ENCODE measurements at places on chromosomes 7 and 10.

DNA sequence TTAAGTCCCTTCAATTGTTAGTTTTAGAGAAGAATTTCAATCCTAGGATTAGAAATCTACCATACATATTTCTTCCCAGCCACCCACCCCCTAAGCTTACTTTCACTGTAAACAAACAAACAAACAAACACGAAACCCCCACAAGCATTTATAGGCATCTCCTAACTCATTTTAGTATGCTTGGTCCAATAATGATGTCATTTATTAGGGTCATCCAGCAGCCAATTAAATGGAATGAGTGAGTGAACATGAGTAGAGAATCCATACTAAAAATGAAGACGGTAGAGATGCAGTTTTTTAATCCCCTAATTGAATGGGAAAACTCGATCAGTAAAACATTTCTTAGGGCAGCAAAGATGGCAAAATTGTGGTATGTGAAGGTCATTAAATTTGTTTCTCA is 3.2 kb downstream of the TAC1 start:
- no peak for DNase-seq

DNA sequence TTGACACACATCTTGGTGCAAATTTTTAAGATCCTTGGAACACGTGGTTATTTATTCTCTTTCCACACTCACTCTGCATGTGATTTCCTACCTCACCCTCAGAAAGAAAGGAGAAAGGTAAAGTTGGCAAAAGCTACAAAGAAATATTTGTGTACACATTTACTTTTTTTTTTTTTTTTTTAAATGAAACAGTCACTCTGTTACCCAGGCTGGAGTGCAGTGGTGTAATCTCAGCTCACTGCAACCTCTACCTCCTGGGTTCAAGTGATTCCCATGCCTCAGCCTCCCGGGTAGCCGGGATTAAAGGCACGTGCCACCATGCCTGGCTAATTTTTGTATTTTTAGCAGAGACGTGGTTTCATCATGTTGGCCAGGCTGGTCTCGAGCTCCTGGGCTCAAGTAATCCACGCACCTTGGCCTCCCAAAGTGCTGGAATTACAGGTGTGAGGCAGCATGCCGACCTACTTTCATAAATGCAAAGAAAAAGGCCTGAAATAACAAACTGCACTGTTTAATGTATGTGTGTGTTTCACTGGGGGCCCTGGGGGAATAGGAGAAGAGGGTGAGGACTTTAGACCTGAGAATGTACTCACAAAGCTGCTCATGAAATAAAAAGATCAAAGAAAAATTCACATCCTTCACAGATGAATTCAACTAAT is 71.6 kb upstream of the GRID1 start:
- DNase-seq: no peak

- DNase-seq: no peak
Measured at GRCh38 chr10:78357141-78358063, 323.7 kb downstream of the RPS24 start.

GRCh38 chr7:28672397-28672797 is 260.1 kb downstream of the CREB5 start:
- no peak for DNase-seq

- no peak for DNase-seq
Measured at GRCh38 chr10:114577133-114577532, 80.9 kb downstream of the ABLIM1 start.

DNA sequence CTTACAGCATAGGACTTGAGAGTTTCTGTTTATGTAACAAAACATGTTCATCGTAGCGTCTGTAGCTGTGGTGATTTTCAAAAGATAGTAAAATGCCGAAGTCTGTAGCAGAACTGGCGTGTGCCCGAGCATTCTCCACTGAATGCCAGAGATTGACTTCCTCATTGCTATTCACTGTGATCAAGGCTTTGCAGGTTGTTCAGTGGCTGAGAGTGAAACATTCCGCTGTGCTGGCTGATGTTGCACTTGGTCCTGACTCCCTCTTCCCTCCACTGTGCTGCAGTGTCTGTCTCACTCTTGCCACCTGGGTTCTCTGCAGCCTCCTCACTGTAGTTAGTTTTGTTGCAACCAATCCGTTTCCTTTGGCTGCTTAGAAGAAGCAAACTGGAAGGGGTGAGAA is 37.6 kb downstream of the FHIP2A start:
- DNase-seq: no peak

- DNase-seq: no peak
Measured at GRCh38 chr7:3866277-3866676, 565.2 kb downstream of the SDK1 start.

DNA sequence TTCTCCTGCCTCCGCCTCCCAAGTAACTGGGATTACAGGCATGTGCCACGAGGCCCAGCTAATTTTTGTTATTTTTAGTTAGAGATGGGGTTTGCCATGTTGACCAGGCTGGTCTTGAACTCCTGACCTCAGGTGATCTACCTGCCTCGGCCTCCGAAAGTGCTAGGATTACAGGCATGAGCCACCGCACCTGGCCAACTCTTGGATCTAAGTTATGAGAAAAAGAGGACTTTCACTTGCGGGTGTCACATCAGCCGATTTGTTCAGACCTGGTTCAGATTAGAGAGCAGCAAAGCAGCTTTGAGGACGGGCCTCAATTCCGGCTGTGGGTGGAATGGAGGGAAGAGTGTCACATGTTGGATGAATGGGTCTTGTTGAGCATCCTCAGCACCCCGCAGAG is 61.0 kb upstream of the FGFR2 start:
- no peak for DNase-seq

DNA sequence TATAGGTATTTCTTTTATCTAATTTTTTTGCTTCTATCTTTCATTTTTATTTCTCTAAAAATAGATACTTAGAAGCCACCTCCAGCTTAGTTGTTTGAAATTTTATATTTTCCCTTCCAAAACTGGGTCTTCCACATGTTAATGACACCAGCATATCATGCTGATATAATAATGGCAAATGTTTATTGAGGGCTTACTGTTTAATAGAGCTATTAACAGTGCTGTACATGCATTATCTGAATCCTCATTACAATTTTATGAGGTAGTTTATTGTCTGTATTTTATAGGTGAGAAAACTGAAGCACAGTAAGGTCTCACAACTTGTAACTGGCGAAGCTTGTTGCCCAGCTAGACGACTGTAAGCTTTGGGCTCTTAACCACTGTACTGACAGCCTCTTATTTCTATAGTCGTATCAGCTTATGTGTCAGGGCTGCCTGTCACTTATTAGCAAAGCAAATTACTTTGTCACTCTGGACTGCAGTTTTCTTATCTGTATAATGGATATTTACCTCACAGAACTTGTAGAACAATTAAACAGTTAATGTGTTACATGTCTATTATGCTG is 51.2 kb downstream of the ANKIB1 start:
- DNase-seq: no peak

DNA sequence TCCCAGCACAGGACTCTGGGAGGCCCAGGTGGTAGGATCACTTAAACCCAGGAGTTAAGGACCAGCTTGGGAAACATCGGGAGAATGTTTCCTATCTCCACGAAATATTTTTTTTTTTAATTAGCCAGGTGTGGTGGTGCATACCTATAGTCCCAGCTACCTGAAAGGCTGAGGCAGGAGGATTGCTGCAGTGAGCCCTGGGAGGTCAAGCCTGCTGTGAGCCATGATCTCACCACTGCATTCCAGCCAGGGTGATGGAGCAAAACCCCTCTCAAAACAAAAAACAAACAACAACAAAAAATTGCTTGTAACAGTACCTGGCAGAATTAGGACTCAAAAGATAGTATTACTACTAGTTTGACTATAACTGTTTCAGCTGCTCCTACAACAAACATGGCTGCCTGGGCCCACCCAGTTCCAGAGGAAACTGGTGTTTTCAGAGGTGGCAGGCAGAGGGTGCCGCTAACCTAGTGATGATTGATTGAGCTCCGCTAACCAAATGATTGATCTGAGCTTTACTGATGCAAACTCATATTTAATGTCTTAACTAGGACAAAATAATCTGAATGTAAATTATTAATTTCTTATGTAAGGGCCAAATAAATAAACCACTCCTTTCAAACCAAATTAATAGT is 57.0 kb downstream of the AP3M1 start:
- DNase-seq: no peak

DNA sequence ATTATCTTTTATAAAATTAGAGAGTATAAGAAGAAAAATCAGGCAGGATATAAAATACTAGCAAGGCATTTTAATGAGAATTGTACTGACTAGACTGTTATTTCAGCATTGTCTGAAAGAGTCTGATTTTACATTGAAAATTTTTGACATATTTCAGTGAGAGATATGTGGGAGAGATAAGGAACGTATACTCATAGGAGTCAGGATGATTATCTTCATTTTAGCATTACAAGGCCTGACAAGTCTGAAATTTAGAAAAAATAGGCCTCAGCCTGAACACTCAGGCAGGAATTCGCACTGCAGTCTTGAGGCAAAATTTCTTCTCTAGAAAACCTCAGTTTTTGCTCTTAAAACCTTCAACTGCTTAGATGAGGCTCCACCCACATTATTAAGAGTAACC is 386.0 kb downstream of the HGF start:
- DNase-seq: no peak

GRCh38 chr7:93948873-93949272 is 27.3 kb downstream of the GNG11 start:
- no peak for DNase-seq

GRCh38 chr7:74617180-74617744 is 40.3 kb upstream of the GTF2I start:
- DNase-seq: peak; percentile 22

DNA sequence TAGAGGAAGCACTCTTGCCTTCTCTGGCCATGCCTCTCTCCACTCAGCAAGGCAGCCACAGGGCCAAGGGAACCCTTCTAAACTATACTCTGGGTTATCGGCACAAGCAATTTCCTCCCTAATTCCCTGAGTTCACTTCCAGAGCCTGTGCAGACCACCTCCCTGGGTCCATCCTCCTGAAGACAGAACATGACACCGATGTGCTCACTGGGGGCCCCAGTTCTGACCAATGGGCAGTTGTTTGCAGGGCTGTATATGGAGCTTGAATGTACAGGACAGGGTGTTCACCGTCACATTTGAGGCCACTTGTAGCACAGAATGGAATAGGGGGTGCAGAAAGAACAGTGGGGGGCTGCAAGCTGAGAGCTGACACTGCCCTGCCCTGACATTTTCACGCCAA is 77.7 kb downstream of the TFEC start:
- DNase-seq: no peak

GRCh38 chr10:631266-631665 is 58.2 kb downstream of the DIP2C start:
- DNase-seq: no peak

- peak; percentile 58 for DNase-seq
Measured at GRCh38 chr7:98165827-98166667, 45.2 kb upstream of the BHLHA15 start.

DNA sequence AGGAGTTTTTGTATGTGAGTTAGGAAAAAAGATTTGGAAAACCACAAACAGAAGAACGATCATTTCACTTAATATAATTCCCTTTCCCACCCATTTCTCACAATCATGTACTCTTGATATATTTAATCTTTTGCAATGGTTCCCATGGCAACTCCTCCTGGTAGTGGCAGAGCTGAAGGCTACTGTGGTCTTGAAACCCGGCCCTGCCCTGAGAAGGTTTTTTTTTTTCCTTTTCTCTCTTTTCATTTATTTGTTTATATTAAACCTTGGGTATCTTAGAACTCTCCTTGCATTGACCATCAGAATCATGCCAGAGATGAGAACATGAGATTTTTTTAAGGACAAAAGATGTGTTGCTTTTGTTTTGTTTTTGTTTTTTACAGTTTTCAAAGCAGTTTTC is 566.1 kb upstream of the NRP1 start:
- DNase-seq: no peak

DNA sequence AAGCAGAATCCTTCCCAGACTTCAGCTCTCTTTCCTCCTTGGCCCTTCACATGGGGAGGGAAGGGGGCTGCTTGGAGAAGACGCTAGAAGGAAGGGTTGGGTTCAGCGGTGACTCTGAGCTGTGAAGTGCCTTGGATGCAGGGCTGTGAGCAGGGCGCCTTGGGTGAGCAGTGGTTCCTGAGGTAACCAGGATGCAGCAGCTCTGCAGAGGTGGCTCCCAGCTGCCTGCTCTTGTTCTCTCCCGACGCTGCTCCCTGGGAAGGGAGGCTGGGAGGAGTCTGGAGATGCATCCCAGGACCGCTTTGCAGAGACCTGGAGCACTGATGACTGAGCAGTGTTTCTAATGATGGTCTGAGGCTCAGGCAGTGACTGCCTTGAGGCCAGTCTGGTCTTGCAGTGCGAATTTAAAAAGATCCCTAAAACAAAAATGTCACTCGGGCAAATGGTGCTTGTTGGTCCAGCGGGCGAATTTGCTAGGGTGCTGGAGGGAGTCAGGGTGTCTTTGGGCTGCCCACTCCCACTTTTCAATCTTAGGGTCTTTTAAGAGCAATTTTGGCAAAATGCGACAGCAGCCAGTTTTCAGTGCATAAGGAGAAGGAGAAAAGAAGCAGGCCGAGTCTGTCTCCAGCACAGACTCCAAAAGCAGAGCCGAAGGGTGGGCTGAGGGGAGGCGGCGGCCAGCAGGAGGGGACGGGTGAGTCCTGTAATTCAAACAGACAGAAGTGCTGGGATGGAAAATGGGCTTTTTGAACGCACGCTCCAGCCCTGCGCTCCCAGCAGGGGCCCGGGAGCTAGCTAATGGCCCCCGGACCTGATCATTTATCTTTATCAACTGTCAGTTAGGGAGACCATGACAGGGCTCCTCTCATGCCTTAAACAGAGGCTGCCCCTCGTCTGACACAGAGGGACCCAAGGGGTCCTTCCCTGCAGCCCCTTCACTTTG is 191.2 kb upstream of the SHH start:
- no peak for DNase-seq

Measured in activated T-cell treated with anti-CD3 and anti-CD28 coated beads, Interleukin-2, amount 50 U/mL, for 1 hour (primary cell).